ENCODE measurements at places on chromosomes 12 and 14.

- no peak for DNase-seq
Observed at GRCh38 chr14:97456958-97457357, 659.8 kb downstream of the VRK1 start.

- DNase-seq, result peak; percentile 95
Observed at GRCh38 chr14:104973135-104973384, 5.1 kb downstream of the AHNAK2 start.

GRCh38 chr12:104280717-104281458 is 22.7 kb upstream of the EID3 start:
- peak; percentile 77 for DNase-seq

DNA sequence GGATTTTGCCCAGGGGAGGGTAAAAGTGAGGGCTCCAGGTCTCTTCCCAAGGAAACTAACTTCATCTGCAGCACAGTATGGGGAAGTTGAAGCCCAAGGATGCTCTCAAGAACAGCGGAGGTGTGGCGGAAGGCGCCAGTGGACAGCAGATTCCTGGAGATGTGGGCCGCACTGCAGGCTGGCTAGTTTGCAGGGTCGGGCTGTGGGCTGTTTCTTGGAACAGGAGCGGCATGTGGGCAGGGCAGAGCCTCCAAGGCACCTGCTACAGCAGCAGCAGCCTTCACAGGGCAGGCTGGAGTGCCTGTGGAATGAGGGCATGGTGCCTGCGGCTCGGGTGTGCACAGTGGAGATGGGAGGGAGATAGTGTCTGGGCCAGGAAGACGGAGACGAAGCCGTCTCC is 100.0 kb upstream of the SFSWAP start:
- no peak for DNase-seq

GRCh38 chr14:24847568-24848095 is 202.3 kb downstream of the STXBP6 start:
- DNase-seq, result no peak

- no peak for DNase-seq
Observed at GRCh38 chr14:52755607-52756316, 25.8 kb downstream of the STYX start.

DNA sequence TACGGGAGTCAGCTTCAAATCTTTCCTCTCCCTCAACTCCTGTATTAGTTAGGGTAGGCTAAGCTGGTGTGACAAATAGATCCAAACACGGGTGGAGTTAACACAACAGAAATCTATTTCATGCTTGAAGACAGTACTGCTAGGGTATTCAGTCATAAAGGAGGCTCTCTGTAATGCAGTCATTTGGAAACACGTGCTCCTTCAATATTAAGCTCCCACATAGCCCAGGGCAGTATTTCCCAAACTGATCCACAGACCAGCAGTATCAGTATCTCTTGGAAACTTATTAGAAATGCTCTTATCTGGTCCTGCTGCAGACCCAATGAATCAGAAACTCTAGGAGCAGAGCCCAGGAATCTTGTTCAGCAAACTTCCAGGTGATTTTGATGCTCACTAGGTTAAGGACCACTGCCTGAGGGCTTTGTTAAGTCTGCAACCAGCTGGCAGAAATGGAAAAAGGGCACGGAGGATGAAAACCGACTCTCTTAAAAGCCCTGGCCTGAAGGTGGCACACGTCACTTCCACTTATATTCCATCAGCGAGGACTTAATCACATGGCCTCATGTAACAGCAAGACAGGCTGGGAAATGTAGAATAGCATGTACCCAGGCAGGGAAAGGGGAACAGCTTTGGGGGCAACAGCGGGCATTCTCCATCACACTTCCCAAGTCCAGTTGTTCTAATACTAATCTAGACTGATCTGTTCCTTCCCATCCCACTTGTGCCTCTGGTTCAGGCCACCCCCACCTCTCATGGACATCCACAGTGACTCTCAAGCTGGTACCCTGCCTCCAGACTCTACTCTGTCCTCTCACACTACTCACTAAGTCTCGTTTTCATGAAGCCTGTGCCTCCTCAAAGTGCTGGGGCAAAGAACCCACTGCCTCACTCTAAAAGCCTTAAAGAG is 38.2 kb upstream of the RIC8B start:
- DNase-seq, result no peak

DNA sequence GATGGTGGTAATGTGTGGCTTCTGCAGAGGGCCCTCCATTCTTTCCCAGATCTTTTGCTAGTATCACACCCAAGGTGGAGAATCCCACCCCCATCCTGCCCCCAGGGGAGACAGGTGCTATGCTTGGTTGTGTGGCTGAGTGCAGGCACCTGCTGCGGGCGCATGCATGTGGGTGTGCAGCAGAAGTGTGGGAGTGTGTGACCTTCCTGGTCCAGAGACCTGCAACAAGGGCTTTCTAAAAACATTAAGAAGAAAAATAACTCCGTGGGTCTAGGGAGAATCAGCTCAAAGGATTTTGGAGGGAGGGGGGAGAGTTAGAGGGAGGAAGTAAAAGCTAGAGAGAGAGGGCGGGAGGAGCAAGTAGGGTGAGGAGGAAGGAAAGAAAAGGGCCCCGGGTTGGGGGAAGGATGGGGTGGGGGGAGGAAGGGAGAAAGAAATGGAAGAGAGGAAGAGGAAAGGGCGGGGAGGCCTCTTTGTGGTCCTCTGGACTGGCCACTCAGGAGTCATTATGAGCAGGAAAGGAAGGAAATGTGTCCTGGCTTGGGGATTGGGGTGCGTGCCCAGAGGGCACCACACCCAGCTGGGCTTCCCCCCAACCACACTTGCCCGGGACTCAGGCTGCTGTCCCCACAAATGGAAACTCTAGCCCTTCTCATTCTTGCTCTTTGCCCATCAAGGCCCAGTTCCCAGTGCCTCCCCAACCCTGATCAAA is 3.1 kb upstream of the FIGNL2 start:
- DNase-seq, result no peak

DNA sequence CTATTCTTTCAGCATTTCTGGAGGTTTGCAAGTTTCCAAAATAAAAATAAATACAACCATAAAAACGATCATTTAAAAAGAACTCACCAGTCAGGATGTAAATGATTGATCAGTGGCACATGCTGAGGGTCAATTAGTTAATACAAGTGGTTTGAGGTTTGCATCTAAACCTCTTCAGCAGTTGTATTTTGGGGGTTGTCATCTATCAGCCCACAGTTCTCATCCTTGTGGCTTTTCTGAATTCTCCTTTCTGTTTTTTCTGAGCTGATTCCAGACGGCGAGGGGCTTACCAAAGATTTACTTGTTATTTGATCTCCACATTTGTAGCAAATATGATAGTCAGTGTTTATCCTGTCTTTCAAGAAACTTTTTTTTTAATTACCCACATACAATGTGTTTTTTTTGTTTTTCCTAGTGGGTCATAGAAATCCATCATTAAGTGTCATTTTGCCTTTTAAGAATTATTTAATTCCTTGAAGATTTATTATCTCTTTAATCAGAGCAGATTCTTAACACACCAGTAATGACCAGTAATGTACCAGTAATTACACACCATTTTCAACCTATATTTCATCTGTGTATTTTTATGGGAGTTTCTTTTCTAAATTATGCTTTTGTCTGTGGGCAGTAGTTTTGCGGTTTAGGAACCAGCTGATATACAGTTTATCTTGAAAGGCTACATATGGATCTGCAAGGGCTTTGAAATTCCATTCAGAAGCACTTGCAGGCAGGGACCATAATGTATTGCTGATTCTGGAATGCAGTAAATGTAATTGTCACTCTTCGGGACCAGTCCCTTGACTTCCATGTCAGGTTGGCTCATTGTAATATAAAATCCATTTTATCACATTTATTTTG is 56.3 kb upstream of the DAAM1 start:
- DNase-seq, result no peak
